Suppressor macrophage (primary cell): ENCODE measurements at places on chromosomes 11 and 22.

DNA sequence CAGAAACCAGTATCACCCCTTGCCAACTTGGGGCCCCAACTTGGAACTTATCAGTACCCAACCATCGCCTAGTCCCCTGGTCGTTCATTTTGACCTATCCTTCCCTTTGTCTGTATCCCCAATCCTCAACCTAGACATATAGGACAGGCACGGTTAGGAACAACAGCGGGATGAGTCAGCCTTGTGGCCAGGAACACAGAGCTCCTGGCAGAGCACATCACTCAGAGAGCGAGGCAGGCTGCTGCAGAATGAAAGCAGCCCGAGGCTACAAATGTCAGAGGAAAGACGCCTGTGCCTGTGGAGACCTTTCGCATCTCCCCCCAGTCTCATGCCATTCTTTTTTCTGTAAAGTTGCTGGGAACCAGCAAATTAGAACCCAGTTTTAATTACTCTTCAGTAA, 14.6 kb downstream of the DKK3 start:
- no peak for DNase-seq

DNA sequence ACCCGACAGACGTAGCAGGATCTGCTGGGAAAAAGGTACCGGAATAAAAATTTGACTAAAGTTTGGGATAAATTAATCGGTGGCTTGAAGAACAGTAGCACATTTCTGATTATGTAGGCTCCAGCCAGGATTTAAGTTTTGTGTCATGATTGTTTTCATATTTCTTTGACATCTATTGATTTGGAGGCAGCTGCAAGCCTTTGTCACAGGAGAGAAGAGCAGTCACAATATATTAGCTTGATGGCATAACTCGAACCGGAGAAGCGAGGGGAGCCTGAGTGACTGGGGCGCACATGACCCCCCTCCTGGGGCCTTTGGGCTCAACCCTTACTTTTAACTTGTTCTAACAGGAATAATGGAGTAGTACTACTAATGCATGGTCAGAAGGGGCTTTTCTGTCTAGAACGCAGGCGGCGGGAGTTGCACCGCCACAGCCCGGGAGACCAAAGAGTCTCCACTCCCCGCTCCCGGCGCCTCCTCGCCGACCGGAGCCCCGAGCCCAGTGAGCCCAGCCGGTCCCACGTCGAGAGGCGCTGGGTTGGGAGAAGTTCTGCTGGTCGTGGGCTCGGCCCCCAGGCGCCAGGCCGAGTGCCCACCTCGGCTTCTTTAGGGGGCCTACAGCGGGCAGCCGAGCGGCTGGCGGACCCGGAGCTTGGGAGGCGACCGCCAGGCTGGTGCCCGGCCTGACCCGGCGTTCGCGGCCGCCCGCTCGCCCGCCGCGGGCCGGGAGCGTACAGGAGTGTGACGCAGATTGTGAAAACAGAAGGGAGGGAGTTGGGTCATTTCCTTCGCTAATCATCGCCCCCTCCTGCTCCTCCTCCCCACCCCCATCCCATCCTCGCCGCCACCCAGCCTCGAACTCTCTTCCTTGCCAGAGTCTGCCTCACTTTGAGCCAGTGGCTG, 15.7 kb upstream of the PAX6 start:
- no peak for DNase-seq

- no peak for DNase-seq
These were observed 515.3 kb downstream of the JRKL start for GRCh38 chr11:96905143-96905542.

DNA sequence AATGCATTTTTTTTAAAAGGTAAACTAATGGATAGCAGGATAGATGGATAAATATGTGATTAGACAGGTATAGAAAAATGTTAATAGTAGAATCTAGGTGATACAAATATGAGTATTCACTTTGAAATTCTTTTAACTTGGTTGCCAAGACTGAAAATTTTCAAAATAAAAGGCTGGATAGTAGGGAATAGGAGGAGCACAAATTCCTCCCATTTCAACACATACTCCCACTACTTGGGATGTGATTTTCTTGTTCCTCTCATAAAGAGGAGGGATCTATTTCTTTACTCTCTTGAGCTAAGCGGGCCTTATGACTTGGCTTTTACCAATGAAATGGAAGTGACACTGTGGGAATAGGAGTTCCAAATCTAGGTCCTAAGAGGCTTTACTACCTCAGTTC, 35.9 kb downstream of the PIK3C2A start:
- DNase-seq, result no peak

DNA sequence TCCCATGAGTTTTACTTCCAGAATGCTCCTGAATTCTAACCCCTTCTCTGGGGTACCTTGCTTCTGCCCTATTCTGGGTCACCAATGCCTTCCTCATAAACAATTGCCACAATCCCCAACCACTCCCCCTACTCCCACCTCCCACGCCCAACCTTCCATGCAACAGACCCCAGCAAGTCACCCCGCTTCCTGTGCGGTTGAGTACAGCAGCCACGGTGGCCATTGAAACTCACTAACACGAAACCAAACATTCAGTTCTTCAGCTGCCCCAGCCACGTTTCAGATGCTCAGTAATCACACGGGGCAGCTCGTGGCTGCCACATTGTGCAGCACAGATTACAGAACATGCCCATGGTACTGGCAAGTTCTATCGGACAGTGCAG, 3.7 kb upstream of the BCR start:
- DNase-seq, result no peak

DNA sequence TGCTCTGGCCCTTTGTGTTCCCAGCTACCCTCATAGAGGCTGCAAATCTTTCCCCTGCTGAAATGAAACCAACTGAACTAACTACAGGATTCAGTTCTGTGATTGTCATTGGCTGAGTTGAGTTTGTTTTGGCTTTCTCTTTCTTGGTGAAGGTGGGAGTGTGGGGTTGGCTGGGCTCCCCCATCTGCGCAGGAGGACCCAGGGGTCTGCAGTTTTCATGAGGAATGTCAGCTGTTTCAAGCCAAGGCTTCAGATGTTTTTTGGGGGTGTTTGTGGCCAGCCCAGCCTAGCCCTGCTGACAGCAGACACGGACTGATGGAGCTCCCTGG, 34.0 kb downstream of the LRP5 start:
- no peak for DNase-seq

- DNase-seq, result no peak
These were observed 31.2 kb downstream of the FLI1 start for GRCh38 chr11:128724891-128725611.

DNA sequence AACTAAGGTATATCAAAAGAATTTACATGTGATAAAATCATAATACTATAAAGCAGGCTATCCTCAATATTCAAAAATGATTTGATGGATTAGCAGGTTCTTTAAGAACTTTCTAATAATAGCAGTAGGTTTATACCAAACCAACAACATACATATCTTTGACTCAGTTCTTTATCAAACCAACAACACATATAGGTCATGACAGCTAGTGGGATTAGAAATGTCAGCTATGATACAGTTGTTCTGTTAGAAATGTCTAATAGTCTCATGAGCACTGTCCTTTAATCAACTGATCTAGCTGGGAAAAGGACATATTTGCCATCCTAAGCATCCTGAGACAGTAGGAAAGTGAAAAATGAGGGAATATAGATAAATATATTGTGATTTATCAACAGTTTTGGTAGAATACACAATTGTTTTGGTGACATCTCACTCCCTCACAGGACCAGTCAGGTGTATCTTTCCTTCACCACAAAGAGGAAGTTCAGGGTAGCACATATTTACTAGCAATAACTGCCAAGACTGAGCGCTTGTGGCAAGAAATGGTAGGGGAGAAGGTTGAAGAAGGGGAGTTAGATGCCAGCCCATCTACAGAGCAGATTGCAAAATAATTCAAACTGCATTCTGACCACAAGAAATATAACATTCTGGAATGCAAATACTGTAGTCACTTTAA, 90.8 kb upstream of the APOA1 start:
- DNase-seq, result no peak

DNA sequence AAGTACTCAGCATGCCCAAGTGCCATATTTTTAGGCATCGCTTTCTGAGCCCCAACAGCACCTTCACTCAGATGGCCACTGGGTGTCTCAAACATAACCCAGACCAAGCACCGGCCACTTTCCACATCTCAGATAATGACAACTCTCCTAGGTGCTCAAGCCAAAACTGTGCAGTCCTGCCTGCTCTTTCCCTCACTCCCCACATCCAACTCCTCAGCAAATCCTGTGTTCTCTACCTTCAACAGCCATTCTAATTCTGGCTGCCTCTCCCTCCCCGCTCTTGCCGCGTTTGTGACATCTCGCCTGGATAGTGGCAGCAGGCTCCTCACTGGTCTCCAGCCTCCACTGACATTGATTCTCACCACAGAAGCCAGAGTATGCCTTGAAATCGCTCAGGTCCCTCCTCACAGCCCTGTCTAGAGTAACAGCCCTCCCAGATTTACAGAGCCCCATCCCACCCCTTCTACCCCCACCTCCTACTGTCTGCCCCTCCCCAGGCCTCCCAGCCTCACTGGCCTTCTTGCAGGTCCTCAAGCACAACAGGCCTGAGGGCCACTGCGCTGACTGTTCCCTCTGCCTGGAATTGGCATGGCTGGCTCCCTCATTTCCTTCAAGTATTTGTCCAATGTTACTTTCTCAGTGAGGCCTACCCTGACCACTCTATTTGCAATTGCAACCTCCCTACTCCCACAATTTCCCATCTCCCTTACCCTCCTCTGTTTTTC, 1.3 kb upstream of the PHETA2 start:
- no peak for DNase-seq
